ENCODE measurements at places on chromosomes 2 and 18.

DNA sequence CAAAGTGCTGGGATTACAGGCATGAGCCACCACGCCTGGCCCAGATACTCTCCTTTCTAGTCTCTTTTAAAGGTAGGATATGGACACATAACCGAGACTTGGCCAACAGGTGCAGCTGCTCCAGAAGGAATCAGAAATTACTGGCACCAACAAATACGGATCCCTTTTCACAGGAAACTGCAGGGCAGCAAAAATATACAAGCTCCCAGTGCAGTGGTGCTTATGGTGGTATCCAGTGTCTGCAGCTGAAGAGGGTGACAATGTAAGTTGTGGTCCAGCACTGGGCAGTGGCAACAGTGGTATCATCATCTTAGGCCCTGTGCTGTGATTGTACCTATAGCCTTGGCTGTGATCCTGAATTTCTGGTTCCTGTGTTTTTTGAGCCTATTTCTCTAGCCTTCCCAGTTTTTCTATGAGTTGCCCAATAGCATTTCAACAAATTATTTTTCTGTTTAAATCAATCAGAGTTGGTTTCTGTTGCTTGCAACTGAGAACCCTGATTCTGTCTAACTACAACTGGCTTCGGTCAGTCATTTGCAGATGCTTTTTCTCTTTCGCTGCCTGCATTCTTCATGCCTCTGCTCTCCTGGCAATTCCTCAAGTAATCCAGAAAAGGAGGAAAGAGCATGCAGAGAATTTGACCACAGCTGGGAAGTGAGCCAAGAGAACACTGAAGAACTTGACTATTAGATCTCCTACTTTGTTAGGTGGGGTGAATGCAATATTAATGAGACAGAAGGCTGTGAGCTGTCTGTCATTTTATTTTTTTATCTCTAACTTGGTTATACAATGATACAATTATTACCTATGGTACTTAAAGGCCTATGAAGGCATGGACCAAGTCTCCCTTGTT, 30.8 kb upstream of the EML4 start:
- DNase-seq, result no peak

GRCh38 chr2:159151198-159152127, 135.0 kb downstream of the WDSUB1 start:
- DNase-seq, result no peak

DNA sequence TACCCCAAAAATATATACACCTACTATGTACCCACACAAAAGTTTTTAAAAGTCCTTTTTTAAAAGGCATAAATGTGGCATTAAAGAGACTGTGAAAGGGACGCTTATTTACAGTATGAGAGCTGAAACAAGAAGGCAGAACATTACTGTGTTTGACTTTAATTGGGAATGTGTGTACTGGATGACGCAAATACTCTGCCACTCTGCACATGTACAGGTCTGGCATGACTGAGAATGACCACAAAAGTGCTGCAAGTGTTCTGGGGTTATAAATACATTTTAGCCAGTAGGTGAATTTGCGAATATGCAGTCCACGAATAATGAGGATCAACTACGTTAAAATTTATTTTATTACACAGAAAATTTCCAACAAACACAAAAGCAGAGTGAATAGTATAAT, 11.4 kb downstream of the DARS1 start:
- no peak for DNase-seq

GRCh38 chr2:115684345-115684744, 1241.9 kb downstream of the DPP10 start:
- DNase-seq, result no peak

Data from substantia nigra (tissue), 51 donors.